ENCODE measurements at places on chromosomes 13 and 19. TPM values are rescaled to one million over a fixed set of nuclear protein-coding genes. Genes with fewer than 3 reads are reported as not detected.

SLC17A7 gene
- total RNA-seq: 0.15 TPM

PCDH17 gene
- total RNA-seq: not detected

NR2F6 gene
- total RNA-seq: 3.8 TPM

RNF113B gene
- not detected for total RNA-seq

DLEU7 gene
- total RNA-seq: not detected

HIPK4 gene
- not detected for total RNA-seq

ZNF253 gene
- 22.5 TPM for total RNA-seq

ALDH16A1 gene
- total RNA-seq: 60.4 TPM

- peaks cover 32% of the 10 kb centered on the region for H3K4me1 ChIP-seq
- H3K27ac ChIP-seq: peak within 1 kb of the TSS; percentile 93
- H3K4me3 ChIP-seq: peak within 1 kb of the TSS; percentile 99
These were observed at the start of gene MOB3A for GRCh38 chr19:2096034-2096479. Gene MOB3A, minus strand, starts transcription at chr19:2096326. Its CDS starts 17,766 bp downstream, at chr19:2078560.

DNA sequence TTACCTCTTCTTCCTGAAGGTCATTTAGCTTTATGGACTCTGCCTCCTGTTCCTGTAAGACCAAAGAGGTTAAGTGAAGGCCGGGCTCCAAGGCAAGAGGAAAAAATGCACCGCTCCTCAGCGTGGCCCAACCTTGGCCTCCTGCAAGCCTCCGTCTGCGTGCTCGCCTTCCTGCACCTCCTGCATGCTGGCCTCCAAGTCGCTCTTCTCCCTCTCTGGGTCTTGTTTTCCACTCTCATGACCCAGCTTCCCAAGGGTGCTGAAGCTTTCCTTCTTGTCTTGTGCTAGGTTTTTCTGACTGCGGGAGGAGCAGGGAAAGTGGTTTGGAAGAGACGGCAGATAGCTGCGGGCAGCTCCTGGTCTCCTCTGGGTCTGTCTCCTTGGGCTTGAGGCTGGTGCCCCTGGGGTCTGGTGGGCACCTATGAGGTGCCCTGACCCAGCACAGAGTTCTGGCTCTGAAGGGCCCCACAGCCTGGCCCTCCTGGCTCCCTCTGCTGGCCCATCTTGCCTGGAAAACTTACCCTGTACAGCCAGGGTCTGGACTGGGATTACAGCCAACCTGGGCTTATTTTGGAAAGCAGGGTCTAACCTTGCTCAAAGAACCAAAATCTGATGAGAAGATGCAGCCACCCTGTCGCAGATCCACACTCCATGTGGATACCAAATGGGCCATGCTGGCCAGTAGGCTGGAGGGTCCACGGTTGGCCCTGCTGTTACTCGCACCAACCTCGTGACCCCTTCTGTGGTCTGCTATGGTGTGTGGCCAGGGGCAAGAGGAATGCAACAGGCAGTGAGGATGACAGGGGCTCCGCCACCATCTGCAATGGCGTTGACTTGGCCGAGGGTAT lies 5.2 kb downstream of the C13orf46 start:
- no peak overlapping the region for H3K4me3 ChIP-seq
- no peaks in the 10 kb centered on the region for H3K27me3 ChIP-seq
- H3K36me3 ChIP-seq: peaks cover 22% of the 10 kb centered on the region

GRCh38 chr13:35225159-35225558 lies 251.3 kb downstream of the MAB21L1 start:
- no peak overlapping the region for H3K27ac ChIP-seq
- H3K27me3 ChIP-seq: no peaks in the 10 kb centered on the region
- no peak overlapping the region for H3K4me3 ChIP-seq
- no peaks in the 10 kb centered on the region for H3K4me1 ChIP-seq
- H3K36me3 ChIP-seq: no peaks in the 10 kb centered on the region

DNA sequence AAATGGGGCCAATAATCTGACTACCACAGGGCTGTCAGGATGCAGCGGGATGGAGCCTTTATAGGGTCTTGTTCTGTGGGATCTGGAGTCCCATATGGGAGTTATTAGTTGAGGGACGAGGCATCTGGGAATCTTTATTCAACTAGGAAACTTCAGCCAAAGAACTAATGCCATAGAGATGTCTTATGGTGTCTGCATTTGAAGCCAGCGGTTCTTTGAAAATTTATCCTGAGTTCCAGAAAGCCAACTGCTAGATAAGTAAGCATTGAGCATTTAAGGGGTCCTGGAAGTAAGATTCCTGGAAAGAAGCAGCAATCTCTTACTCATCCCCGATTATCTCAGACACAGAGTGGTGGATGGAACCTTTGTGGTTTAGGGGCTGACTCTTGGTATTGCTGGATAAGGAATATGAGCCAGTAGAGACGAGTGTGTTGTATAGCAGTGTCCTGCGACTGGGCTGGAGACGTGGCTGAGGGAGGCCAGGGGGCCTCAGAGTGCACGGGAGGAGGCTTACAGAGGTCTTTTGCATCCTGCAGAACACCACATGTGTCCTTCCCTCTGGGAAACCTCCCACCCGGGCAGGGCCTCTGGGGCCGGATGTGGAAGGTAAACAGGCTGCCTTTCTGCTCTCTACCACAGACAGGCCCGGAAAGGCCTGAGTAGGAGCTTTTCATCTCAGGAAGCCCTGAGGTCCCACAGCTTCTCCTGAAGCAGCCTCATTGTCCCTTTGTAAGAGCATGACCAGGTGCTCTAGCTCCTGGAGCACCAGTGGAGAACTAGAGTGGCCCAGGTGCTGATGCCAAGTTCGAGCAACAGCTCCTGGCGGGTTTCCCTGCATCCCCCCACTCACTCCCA lies 28.8 kb downstream of the ACTN4 start:
- no peak for DNase-seq
- no peaks in the 10 kb centered on the region for H3K27me3 ChIP-seq
- peak overlapping the region; percentile 15 for H3K4me3 ChIP-seq
- H3K27ac ChIP-seq: no peak overlapping the region

DNA sequence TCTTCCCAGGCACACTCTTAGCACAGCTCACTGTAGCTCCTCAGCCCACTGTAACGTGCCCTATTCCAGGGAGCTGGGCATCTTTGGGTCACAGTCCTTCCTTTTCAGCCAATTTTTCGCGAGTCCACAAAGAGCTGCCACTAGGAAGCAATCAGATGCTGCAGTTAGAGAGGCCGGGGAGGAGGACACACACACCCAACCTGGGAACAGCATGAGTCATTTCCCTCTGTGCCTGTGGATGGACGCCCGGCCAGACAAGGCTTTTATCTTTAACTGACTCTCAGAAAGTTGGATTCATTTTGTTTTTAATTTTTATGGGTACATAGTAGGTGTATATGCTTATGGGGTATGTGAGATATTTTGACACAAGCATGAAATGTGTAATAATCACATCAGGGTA lies 918.6 kb downstream of the UQCRFS1 start:
- H3K27me3 ChIP-seq: no peaks in the 10 kb centered on the region
- H3K4me3 ChIP-seq: no peak overlapping the region
- no peak overlapping the region for H3K27ac ChIP-seq

- no peak for DNase-seq
- no peaks in the 10 kb centered on the region for H3K27me3 ChIP-seq
- peak overlapping the region; percentile 50 for H3K27ac ChIP-seq
- peaks cover 6% of the 10 kb centered on the region for H3K36me3 ChIP-seq
These were observed 16.9 kb downstream of the TMPRSS9 start for GRCh38 chr19:2376784-2377519.

- H3K27me3 ChIP-seq: no peaks in the 10 kb centered on the region
- peaks cover 14% of the 10 kb centered on the region for H3K36me3 ChIP-seq
- no peak overlapping the region for H3K27ac ChIP-seq
- H3K4me1 ChIP-seq: no peaks in the 10 kb centered on the region
- DNase-seq: no peak
These were observed 6.5 kb upstream of the EIF3G start for GRCh38 chr19:10126213-10126639.

- H3K4me3 ChIP-seq: no peak overlapping the region
- H3K27ac ChIP-seq: no peak overlapping the region
- H3K4me1 ChIP-seq: peaks cover 1% of the 10 kb centered on the region
- no peak for DNase-seq
These were observed 26.2 kb downstream of the TMEM161A start for GRCh38 chr19:19111967-19112580.

DNA sequence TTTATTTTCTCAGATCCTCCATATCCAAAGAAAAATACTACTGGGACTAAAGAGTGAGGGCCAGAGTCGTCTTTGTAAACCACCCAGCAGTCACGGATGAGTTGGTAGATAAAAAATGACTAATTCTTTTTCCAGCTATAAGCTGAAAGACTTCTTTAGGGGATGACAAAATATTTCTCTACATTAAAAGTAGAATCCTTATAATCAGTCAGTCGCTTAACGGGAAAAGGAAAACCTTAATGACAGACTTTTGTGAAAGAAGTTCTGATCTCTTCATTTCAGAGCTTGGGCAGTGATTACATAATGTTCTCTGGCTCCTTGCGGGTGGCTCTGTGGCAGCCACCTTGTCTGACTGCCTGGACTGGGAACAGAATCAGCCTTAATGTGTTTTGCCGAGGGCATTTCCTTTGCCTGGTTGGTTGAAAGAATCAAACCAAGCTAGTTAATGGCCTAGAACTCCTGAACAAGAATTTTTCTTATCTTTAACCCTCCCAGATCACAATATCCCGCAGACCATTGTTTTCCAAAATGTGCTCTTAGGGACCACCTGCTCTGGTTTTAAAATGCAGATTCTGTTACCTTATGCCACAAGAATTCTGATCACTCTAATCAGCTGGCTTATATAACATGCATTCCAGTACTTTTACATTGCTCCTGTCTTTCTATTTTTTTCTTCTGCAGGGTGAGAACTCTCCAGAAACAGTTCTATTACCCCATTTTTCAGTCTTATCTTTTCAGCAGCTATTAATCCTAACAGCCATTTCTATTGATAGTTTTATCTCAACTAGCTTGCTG lies 2.5 kb downstream of the ITM2B start:
- no peak overlapping the region for H3K27ac ChIP-seq
- peak overlapping the region; percentile 93 for H3K4me3 ChIP-seq
- peaks cover 48% of the 10 kb centered on the region for H3K36me3 ChIP-seq
- H3K4me1 ChIP-seq: peaks cover 43% of the 10 kb centered on the region
- H3K27me3 ChIP-seq: peaks cover 9% of the 10 kb centered on the region

DNA sequence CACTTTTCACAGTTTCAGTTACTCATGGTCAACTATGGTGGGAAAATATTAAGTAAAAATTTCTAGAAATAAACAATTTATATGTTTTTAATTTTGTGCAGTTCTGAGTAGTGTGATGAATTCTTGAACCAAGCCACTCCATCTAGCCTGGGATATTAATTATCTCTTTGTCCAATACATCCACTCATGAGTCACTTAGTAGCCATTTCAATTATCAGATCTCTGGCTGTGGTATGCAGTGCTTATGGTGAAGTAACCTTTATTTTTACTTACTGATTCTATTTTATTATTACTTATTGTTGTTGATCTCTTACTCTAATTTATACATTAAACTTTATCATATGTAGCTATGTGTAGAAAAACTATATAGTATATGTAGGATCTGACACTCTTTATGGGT lies 128.9 kb upstream of the KLHL1 start:
- DNase-seq: no peak
- no peaks in the 10 kb centered on the region for H3K4me1 ChIP-seq
- no peaks in the 10 kb centered on the region for H3K36me3 ChIP-seq
- no peak overlapping the region for H3K27ac ChIP-seq
- H3K4me3 ChIP-seq: no peak overlapping the region
- H3K27me3 ChIP-seq: no peaks in the 10 kb centered on the region

- H3K27ac ChIP-seq: no peak overlapping the region
- H3K4me1 ChIP-seq: peaks cover under 1% of the 10 kb centered on the region
- DNase-seq: no peak
- H3K4me3 ChIP-seq: no peak overlapping the region
- no peaks in the 10 kb centered on the region for H3K36me3 ChIP-seq
- peaks cover 2% of the 10 kb centered on the region for H3K27me3 ChIP-seq
These were observed 104.9 kb downstream of the HSPH1 start for GRCh38 chr13:31056644-31057271.

GRCh38 chr19:58107778-58108545 lies 9.9 kb upstream of the ZSCAN18 start:
- H3K4me3 ChIP-seq: no peak overlapping the region
- H3K36me3 ChIP-seq: peaks cover 9% of the 10 kb centered on the region
- no peak overlapping the region for H3K27ac ChIP-seq
- no peaks in the 10 kb centered on the region for H3K4me1 ChIP-seq
- no peak for DNase-seq

GRCh38 chr13:37383046-37383445 lies 215.5 kb downstream of the POSTN start:
- H3K4me1 ChIP-seq: no peaks in the 10 kb centered on the region
- DNase-seq: no peak
- no peak overlapping the region for H3K27ac ChIP-seq
- no peaks in the 10 kb centered on the region for H3K36me3 ChIP-seq
- no peaks in the 10 kb centered on the region for H3K27me3 ChIP-seq
- H3K4me3 ChIP-seq: no peak overlapping the region

- no peak for DNase-seq
- no peak overlapping the region for H3K27ac ChIP-seq
- no peaks in the 10 kb centered on the region for H3K4me1 ChIP-seq
- no peaks in the 10 kb centered on the region for H3K27me3 ChIP-seq
- H3K4me3 ChIP-seq: no peak overlapping the region
- no peaks in the 10 kb centered on the region for H3K36me3 ChIP-seq
These were observed 15.5 kb upstream of the CABP5 start for GRCh38 chr19:48059331-48059730.

GRCh38 chr13:25702386-25702785 lies 330.6 kb downstream of the ATP8A2 start:
- no peak for DNase-seq
- peaks cover 4% of the 10 kb centered on the region for H3K27me3 ChIP-seq
- H3K36me3 ChIP-seq: no peaks in the 10 kb centered on the region

Measured in activated CD4-positive, alpha-beta T cell treated with anti-CD3 and anti-CD28 coated beads, Interleukin-2, amount 10 ng/mL, durations not matched to agents 7 days and 5 days (primary cell).